ENCODE measurements at places on chromosomes 7 and 10.

- no peak for DNase-seq
These were observed 12.2 kb downstream of the CCDC6 start for GRCh38 chr10:59894114-59894513.

DNA sequence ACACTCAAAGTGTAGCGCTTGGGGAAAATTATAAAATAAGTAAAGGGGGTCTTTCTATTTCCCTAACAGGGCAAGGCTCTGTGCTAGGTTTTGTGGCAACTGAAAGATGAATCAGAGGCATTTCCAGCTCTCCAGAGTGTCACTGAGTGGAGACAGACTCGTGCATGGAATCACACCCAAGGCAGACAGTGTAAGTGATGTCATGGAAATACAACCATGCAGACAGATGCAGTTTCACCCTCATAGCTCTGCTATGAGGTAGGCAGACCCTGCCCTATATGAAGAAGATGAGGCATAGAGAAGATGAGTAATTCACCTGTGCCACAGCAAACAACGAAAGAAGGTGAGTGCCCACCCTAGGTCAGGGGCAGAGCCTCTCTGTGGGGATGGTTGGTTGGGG is 57.2 kb upstream of the PITRM1 start:
- no peak for DNase-seq

GRCh38 chr7:22627136-22627535 is 99.9 kb upstream of the IL6 start:
- DNase-seq, result no peak

DNA sequence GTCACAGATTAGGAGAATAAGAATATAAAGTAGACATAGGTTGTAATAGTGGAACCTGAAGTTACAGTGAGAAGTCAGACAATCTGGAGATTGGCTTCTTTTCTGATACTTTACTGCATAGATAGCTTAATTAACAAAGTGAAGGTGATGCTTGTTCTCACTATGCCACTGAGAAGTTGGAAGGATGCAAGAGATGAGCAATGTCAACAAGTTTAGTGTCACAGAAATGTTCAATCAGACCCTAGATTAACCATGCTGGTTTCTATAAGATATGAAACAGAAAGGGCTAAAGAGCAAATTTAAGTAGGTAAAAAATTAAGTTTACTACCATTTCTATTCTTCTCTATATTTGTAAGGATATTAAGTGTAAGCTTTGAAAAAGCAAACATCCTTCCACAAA is 838.6 kb upstream of the SORCS1 start:
- no peak for DNase-seq

GRCh38 chr10:33005322-33006301 is 47.6 kb upstream of the ITGB1 start:
- DNase-seq, result peak; percentile 30

DNA sequence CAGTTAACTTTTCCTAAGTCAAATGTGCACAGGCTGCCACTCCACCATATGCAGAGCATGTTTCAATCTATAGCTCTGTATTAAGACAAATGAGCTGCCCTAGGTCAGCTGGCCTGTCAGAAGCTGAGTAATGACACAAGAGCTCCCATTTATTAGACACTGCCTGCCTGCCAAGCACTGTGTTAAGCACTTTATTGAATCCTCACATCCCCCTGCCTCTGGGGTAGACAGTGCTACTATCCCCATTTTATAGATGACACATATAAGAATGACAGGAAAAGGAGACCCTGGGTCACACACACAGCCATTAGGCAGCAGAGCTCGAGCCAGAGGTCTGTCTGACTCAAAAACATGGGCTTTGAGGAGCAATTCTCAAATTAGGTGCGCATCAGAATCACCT is 179.8 kb upstream of the PDE1C start:
- DNase-seq, result no peak

DNA sequence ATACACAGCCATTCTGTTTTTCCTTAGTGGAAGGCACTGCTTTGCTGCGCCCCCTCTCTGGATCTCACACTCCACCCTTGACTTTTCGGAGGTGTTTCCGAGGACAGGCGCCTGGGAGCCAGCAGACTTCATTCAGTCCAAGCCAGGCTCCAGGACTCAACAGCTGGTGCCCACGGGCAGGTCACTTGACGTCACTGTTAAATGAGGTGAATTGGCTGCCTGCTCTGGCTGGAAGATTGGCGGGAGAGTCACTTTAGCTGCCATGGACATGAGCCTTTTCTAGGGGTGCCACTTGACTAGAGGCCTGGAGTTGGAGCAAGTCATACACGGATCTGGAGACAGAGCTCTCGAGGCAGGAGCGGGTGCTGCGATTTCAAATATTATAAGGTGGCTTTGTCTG is 3.2 kb downstream of the HTRA1 start:
- no peak for DNase-seq

DNA sequence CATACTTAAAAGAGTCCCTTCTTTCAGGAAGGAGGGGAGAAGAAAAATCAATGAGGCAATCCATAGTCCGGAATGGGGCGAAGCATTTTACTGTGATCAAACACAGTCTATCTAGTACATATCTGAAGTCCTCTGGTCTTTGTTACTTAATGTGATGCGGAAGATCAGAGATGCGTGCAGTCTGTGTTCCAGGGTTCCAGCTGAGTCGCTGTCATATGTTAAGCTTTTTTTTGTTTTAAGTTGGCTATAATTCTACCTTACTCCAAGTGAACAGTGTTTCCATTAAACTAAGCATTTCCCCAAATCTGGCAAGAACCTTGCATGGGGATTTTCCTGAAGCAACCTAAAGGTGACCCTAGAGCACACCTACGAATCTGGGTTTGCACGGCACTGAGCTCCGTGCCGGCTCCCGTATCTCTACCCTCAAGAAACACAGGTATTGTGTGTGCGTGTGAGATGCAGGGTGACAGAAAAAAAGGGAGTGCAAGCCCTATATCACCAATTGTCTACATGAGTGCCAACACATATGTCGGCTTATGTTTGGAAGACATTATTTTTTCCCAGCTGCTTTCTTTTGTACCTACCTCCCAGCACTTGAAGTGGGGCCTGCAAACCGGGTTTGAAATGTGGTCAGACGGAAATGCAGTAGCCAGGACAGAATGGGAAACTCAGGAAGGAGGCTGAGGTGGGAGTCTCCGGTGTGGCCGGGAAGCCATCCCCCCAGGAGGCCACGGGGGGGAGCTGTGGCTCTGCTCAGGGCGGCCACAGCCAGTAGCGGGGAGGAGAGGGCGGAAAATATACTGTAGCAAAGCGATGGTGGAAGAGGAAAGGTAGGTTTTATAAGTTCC is 435.8 kb upstream of the MGMT start:
- DNase-seq, result no peak

GRCh38 chr7:36390199-36391090 is 783 bp downstream of the ANLN start:
- DNase-seq, result peak; percentile 25

- no peak for DNase-seq
These were observed 56.4 kb upstream of the CAV2 start for GRCh38 chr7:116443101-116443523.

- no peak for DNase-seq
These were observed 72.5 kb downstream of the SYPL1 start for GRCh38 chr7:106039486-106040060.

DNA sequence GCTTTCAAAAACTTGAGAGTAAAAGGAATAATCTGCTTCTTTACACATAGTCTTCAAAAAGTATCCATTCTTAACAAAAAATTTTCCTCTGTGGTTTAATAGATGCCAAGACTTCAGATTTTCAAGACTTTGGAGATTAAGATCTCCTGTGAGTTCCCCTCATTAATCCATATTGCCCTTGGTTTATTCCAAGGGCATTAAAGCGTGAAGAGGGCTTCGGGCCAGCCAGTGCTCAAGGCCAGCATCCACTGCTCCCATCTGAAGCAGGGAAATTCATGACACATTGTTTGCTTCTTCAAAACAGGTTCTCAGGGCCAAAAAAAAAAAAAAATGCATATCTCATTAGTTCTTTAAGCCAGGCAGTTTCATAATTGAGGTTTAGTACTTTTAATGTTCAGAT is 137.3 kb upstream of the RHOBTB1 start:
- DNase-seq, result no peak

DNA sequence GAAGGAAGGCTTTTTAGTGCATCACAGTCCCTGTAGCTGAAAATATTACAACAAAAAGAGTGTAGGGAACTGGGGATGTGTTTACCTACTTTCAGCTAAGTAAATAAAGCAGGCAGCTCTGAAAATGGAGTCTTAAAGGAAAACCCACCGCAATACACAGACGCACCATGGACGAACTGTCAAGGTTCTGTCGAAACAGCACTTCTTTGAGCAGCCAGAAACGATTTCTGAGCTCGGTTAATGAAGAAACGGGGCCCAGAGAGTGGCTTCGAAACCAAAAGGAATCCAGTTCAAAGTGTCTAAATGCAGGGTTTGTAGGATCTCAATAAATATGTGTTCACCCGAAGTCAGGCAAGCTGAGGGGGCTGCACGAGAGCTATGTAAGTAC is 275.4 kb upstream of the NEBL start:
- no peak for DNase-seq

- DNase-seq, result no peak
These were observed 31.5 kb upstream of the SMNDC1 start for GRCh38 chr10:110336111-110336721.

- no peak for DNase-seq
These were observed 145.0 kb upstream of the CALCR start for GRCh38 chr7:93719546-93719945.

DNA sequence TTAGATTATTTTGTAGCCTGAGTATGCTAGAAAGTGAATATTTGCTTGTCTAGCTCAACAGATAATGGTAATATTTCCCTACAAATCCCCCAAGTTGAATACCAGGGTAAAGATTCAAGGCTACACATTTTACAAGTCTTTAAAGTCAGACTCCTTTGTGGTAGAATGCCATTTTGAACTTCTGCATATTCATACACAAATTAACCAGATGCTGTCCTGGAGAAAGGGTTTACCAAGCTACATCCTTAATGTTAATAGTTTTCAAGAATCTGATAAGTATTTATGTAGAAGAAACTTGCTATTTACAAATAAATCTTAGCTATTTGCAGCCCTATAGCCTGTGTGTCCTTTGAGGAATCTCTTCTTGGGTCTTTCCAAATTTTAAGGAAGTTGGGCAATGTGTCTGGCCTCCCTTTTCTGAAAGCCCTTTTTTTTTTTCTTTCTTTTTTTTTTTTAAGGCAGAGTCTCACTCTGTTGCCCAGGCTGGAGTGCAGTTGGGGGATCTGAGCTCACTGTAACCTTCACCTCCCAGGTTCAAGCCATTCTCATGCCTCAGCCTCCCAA is 82.6 kb downstream of the CPEB3 start:
- no peak for DNase-seq

DNA sequence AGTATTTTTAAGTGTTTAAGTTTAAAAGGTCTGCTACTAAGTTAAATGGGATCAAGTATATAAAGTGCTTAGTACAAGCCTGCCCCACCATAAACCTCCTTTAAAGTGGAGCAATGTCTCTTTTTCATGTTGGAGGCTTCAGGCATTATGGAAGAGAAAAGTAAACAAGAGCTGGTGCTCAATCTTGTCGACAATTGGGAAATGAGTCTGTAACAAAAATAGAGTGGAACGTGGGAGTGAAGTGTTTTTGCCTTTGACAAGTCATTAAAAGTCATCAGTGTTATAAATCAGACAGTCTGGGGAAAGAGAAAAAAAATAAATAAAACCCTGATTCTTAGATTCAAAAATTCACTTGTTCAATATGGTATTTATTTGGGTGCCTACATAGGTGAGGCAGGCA is 44.7 kb downstream of the DNAJC12 start:
- no peak for DNase-seq

- no peak for DNase-seq
These were observed 53.3 kb upstream of the TCF7L2 start for GRCh38 chr10:112896722-112897121.

DNA sequence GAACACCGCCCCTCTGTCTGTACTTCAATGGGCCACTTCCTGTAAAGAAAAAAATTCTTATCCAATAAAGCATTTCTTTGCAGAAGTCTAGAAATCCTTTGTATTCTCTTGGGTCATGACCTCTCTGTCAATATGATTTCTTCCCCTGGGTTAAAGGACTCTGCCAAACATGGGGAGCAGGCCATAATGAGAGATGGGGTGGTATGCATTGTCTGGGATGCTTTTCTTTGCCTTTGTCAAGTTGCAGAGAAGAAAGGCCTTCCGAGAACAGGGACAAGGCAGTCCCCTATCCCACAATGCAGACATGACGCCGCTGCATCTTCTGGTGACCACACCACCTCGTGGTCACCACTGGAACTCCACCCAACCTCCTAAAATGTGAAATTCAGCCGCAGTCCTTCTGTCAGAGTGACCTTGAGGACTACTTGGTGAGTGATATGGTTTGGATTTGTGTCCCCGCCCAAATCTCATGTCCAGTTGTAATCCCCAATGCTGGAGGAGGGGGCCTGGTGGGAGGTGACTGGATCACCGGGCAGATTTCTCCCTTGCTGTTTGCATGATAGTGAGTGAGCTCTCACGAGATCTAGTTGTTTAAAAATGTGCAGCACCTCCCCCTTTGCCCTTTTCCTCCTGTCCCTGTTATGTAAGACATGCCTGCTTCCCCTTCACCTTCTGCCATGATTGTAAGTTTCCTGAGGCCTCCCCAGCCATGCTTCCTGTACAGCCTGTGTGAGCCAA is 15.2 kb upstream of the FRMPD2 start:
- DNase-seq, result no peak

GRCh38 chr7:98985945-98986344 is 107.6 kb downstream of the TRRAP start:
- DNase-seq, result no peak

- no peak for DNase-seq
These were observed 57.1 kb downstream of the STK17A start for GRCh38 chr7:43639858-43640491.

DNA sequence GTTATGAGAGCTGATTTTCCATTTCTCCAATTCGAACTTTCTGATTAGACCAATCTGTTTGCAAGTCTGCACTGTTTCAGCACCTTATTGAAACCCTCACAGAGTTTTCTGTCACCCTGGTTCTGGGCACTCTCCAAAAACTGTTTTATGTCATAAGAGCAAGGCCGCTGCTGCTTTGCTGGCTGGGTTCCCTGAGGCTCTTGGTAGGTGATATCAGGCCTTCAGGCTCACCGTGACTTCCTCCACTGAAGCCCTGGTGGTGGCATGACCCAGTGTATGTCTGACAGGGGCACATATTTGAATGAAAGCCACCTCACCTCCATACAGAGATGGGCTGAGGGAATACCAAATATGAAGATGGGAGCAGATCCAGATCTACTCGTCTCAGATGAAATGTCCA is 8.3 kb downstream of the RABGEF1 start:
- DNase-seq, result no peak

GRCh38 chr10:71999360-72000072 is 35.3 kb downstream of the CHST3 start:
- DNase-seq, result no peak

GRCh38 chr10:79031723-79032122 is 37.0 kb upstream of the ZMIZ1 start:
- no peak for DNase-seq

GRCh38 chr7:41037691-41038090 is 665.2 kb downstream of the INHBA start:
- no peak for DNase-seq

GRCh38 chr10:126422567-126422966 is 34.3 kb upstream of the ADAM12 start:
- no peak for DNase-seq

DNA sequence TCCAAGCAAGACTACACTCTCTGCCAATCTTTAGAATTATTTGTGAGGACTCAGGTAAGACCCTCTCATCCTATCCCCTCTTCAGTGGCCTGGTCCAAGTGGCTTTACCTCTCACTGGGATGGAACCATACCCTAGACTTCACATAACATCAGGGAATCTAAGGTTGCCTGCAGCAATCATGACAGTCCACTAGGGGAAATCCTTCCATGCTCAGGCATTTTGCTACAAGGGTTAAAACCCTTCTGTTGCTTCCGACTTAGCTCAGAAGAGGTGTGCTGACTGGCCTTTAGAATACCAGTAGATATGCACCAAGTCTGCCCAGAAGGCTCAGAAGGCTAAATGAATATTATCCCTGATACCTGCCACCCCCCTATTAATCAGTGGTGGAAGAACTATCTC is 24.9 kb upstream of the NPS start:
- no peak for DNase-seq

All from T-helper 22 cell (primary cell).